BJ (cell line): ENCODE measurements at places on chromosomes 13 and 19.

DNA sequence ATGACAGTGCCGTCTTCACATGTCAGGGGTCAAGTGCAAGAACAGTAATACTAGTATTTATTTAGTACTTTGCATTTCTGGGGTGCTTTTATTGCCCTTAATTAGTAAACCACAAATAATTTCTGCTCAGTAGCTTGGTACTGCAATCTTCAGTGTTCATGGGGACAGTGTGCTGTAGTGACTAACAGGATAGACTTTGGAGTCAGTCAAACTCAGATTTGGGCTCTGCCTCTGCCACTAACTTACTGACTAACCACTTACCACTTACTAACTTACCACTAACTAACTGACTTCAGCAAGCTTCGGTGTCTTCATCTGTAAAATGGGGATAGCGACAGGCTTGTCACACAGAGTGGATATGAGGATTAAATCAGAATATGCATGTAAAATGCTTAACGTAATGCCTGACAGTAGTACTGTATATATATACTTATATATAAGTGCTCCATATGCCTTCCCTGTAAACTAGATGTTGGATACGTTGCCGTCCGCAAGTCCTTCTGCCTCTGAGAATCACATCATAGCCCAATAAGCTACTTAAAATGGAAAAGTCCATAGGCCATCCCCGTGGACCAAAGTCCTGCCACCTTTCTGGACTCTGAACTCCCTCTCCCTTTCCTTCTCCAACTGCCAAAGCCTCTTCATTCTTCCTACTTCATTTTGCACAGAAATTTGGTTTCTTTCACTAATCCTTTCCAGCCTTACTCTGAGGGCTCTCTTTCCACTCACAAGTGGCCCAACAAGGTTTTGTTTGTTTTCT, 158.1 kb downstream of the ZIC5 start:
- DNase-seq = no peak

GRCh38 chr13:48403151-48403631, 9.7 kb downstream of the LPAR6 start:
- no peak for DNase-seq

DNA sequence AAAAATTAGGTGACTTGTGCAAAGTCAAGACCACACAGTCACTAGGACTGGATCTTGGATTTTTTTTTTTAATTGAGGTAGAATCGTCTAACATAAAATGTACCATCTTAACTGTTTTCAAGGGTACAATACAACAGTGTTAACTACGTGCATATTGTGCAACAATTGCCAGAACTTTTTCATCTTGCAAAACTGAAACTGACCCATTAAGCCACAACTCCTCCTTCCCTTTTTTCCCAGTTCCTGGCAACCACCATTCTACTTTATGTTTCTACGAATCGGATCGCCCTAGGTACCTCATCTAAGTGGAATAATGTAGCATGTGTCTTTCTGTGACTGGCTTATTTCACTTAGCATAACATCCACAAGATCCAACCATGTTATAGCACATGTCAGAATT, 37.5 kb upstream of the POMP start:
- DNase-seq = no peak

DNA sequence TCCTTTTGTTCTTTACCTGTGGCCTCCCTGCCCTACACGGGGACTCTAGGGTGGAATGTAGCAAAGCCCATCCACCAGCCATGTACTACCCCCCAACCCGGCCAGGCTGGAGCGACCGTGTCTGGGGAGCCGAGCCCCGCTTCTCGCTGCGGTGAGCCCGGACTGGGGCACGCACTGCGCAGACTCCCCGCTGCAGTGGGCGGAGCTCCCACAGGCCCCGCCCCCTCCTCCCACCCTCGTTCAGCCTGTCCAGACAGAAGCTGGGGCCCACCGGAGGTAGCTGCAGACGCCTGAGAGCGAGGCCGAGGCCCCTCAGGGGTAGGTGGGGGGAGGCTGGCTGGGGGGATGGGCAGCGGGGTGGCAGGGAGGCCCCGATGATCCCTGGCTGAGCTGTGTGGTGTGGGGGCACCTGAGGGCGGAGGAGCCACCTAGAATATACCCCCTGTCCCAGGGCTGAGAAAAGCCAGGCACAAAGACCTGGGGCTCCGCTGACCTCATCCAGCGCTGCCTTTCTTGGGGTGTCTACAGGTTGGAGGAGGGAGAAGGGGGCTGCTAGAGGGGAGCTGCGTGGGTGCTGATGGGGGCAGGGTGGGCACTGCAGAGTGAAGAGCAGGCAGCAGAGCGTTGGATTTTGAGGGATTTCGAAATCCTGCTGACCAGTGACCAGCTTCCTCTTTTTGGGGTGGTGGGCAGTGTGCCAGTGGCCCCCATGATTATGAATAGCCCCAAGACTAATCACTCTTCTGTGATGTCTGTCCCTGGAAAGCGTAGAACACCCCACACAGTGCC, 17.3 kb downstream of the PLD3 start:
- no peak for DNase-seq
